ENCODE measurements at places on chromosomes 16 and 17. TPM values are rescaled to one million over a fixed set of nuclear protein-coding genes. Genes with fewer than 3 reads are reported as not detected.

The ANKRD40CL gene
- 0.21 TPM for total RNA-seq

The NOS2 gene
- not detected for total RNA-seq

The BHLHA9 gene
- total RNA-seq, result not detected

The RHBDL3 gene
- total RNA-seq, result 0.73 TPM

The PRSS8 gene
- total RNA-seq, result not detected

The C16orf96 gene
- 0.42 TPM for total RNA-seq

The SLC5A2 gene
- 0.42 TPM for total RNA-seq

The HOXB5 gene
- total RNA-seq, result not detected

The THUMPD1 gene
- total RNA-seq, result 132 TPM

The CHST5 gene
- total RNA-seq, result under 0.01 TPM

The ZNRF1 gene
- total RNA-seq, result 2.9 TPM

The KRTAP9-2 gene
- total RNA-seq, result not detected

All from mononuclear cell (primary cell).